ENCODE measurements at places on chromosomes 1 and 21.

GRCh38 chr1:24417681-24418080 lies 2.1 kb downstream of the NIPAL3 start:
- DNase-seq, result peak; percentile 66

- DNase-seq, result no peak
Measured at GRCh38 chr1:64537942-64538341, 68.0 kb downstream of the CACHD1 start.

GRCh38 chr1:80448081-80448480 lies 1352.7 kb upstream of the ADGRL2 start:
- no peak for DNase-seq

DNA sequence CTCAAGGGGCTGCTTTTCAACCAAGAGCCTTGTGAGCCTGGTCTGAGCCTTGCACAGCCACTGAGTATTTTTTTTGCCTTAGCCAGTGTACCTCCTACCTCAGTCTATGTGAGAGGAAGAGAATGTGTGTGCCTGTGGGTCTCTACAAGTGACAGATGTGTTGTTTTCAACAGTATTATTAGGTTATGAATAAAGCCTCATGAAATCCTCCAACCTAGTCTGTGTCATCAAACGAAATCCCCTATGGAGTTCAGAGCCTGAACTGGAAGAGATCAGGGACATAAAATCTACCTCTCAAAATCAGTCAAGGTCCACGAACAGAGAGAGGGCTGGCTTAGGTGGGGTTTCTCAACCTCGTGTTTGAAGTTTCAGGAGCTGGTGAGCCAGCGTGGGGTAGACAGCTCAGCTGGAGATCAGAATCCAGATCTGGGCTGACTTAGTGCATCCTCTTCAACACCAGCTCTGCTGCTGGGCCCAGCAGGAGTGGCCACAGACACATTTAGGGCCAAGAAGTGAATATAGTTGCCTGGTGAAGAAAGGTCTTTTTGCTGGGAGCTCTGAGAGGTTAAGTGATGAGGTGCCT lies 8.2 kb downstream of the XKR8 start:
- no peak for DNase-seq

DNA sequence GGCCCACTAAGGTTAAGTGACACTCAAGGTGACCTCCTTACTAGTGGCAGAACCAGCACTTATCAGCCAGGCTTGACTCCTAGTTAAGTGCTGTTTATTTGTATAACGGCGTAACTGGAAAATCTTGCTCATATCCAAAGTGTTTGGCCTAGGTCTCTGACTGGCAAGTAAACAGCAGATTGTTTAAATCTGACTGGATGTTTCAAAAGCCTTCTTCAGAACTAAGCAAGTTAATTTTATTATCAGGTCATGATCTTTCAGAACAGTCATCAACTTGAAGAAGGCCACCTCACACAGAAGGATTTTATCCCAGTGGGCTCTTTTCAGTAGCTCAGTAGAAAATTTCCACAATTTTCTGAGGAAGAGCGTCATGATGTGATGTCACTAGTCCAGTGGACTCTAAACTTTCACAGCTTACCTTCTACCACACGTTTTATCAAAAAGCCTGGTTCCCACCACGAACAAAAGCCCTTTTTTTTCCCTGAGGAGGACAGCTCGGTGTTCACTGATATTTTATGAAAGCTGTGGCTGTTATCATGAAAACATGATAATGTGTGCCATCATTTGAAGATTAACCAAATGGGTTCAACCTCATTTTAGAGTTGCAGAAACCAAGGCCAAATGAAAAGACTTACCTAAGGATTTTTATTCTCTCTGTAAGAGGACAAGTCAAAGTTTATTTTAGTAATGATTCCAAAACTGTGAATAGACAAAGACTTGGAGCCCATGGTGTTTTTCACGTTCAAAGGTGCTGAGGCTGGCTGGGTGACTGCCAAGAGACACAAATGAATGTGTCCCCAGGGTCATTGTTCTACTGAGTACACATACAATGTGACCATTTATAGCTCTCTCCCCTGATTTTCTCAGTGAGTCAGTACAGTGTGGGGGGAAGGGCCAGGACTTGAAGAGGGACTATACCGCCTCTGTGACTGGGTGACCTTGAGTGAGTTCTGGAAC lies 9.1 kb downstream of the SGIP1 start:
- peak; percentile 98 for DNase-seq

GRCh38 chr1:119808491-119808890 lies 2.8 kb downstream of the REG4 start:
- peak; percentile 70 for DNase-seq

DNA sequence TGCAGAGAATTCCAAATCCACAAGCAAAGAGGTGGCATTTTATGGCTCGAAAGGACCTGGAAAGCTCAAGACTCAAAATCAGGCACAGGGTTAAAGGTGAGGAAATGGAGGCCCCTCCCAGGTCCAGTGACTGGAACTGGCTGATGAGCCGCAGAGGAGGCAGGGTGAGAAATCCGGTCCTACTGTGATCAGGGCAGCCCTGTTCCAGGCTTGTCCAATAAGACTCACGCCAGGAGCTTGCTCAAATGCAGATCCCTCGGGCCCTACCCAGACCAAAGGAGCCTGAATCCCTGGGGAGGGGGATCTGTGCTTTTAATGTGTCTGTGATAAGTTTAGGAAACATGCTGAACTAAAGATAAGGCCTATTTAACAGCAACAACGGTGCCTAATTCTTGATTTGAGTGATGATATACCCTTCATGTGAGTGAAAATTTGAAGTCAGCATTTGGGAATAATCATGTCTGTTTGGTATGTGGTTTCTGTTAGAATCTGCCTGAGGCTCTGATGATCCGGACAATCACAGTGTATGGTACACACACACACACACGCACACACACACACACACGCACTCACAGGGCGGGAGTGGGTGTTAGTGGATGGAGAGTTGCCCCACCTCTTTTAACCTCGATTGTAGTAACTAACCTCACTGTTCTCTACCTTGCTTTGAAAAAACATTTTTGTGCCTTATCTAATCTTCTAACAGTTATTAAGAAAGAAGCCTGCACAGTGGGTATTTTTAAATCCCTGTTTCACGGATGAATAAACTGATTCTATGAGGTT lies 54.1 kb upstream of the LYST start:
- DNase-seq, result peak; percentile 75

Data from M059J (cell line).